ENCODE measurements at places on chromosomes 13 and 19. TPM values are rescaled to one million over a fixed set of nuclear protein-coding genes. Genes with fewer than 3 reads are reported as not detected.

Gene TGFBR3L
- total RNA-seq, result 7.7 TPM

Gene CD22
- total RNA-seq, result 0.41 TPM

Gene CGB3
- total RNA-seq, result not detected

Gene SLC6A16
- total RNA-seq, result 2.5 TPM

Gene ANGPTL8
- not detected for total RNA-seq

Gene KIR3DL2
- 1.8 TPM for total RNA-seq

Gene OR7A5
- total RNA-seq, result not detected

Gene PRX
- 0.80 TPM for total RNA-seq

Gene FOSB
- 98.6 TPM for total RNA-seq

Gene ALG5
- total RNA-seq, result 33.0 TPM

Gene PRR12
- total RNA-seq, result 46.5 TPM

Gene HIF3A
- not detected for total RNA-seq

Gene GPR4
- not detected for total RNA-seq

Gene PABPC3
- total RNA-seq, result 0.52 TPM

Gene USF2
- 138 TPM for total RNA-seq

Gene CABP5
- total RNA-seq, result not detected

Gene PBX4
- total RNA-seq, result 62.3 TPM

Gene PSG7
- not detected for total RNA-seq

Gene GTF2F2
- total RNA-seq, result 17.0 TPM

Gene ONECUT3
- not detected for total RNA-seq

Gene DZIP1
- total RNA-seq, result 0.26 TPM

Gene UHRF1
- total RNA-seq, result 149 TPM

Gene ADPRHL1
- total RNA-seq, result 0.96 TPM

Gene CYP2A7
- not detected for total RNA-seq

Gene RFX1
- total RNA-seq, result 16.0 TPM

Gene ZNF653
- total RNA-seq, result 16.7 TPM

Gene ZNF835
- 2.1 TPM for total RNA-seq

Gene TBCB
- 141 TPM for total RNA-seq

Gene KLK15
- not detected for total RNA-seq

Gene URAD
- total RNA-seq, result not detected

Gene RDH8
- not detected for total RNA-seq

Gene ERVV-1
- total RNA-seq, result not detected

Gene CPB2
- not detected for total RNA-seq

Gene KCNN1
- total RNA-seq, result not detected

Gene TNNI3
- total RNA-seq, result not detected

Gene CEACAM4
- total RNA-seq, result not detected

Gene TRIP10
- total RNA-seq, result 22.2 TPM

Gene ZNF345
- total RNA-seq, result 4.1 TPM

Gene ZFP28
- total RNA-seq, result 4.7 TPM

Gene FBXL3
- total RNA-seq, result 37.0 TPM

Gene ZNF729
- not detected for total RNA-seq

Gene MBD3L2
- not detected for total RNA-seq

Gene CEACAM16
- not detected for total RNA-seq

Gene C1QTNF9
- not detected for total RNA-seq

Gene ZNF506
- 27.4 TPM for total RNA-seq

Gene PLK5
- total RNA-seq, result not detected

Gene EXOC3L2
- total RNA-seq, result not detected

Gene ZNF571
- total RNA-seq, result 2.2 TPM
